Esophagus muscularis mucosa (tissue), 4 donors: ENCODE measurements at places on chromosomes 5 and 9. TPM values are rescaled to one million over a fixed set of nuclear protein-coding genes. Genes with fewer than 3 reads are reported as not detected.

- no peak for DNase-seq
Measured at GRCh38 chr9:95729669-95730368, 145.7 kb upstream of the ERCC6L2 start.

FSTL4 gene
- 0.34 TPM for total RNA-seq

- no peak for DNase-seq
Measured at GRCh38 chr5:79297661-79298060, 61.7 kb downstream of the JMY start.

PSD2 gene
- total RNA-seq: 0.17 TPM

- DNase-seq: no peak
Measured at GRCh38 chr5:140075371-140075770, 32.3 kb upstream of the NRG2 start.
